ENCODE measurements at places on chromosomes 6 and 20. TPM values are rescaled to one million over a fixed set of nuclear protein-coding genes. Genes with fewer than 3 reads are reported as not detected.

GRCh38 chr6:167904791-167905190 is 78.1 kb downstream of the AFDN start:
- DNase-seq, result peak; percentile 8
- H3K27me3 ChIP-seq, result no peaks in the 10 kb centered on the region
- no peak overlapping the region for H3K27ac ChIP-seq
- H3K36me3 ChIP-seq, result peaks cover 25% of the 10 kb centered on the region
- no peaks in the 10 kb centered on the region for H3K4me1 ChIP-seq

The TMEM244 gene
- total RNA-seq, result not detected

DNA sequence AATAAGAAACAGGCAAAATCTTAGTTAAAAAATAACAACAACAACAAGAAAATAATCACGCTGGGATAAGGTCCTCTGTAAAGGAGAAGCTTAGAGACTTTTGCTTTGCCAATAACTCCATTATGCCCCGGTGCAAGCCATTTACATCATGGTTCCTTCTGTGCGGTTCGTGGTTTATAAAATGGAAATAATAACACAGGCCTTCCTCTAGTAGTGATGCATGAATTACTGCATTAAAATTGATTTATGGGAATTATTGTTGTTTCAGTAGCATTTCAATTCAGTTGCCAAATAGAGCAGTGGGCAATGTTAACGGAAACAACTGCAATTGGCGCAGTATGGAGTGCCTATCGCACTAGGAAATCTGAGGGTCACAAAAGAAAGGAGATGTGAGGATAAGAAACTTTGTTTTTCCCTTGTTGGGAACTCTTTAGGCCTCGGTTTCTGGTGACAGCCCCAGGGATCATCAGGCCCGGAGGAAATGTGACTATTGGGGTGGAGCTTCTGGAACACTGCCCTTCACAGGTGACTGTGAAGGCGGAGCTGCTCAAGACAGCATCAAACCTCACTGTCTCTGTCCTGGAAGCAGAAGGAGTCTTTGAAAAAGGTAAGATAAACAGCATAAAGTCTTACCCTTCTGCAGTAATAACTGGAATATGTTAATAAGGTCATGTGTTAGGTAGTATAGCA is 1.1 kb downstream of the CD109 start:
- no peak for DNase-seq
- H3K27me3 ChIP-seq, result peaks cover 29% of the 10 kb centered on the region
- no peak overlapping the region for H3K4me3 ChIP-seq
- no peaks in the 10 kb centered on the region for H3K36me3 ChIP-seq

GRCh38 chr6:110041830-110042229 is 63.7 kb downstream of the GPR6 start:
- H3K36me3 ChIP-seq, result no peaks in the 10 kb centered on the region
- H3K4me3 ChIP-seq, result no peak overlapping the region
- no peak for DNase-seq
- H3K4me1 ChIP-seq, result no peaks in the 10 kb centered on the region
- no peaks in the 10 kb centered on the region for H3K27me3 ChIP-seq

The HS3ST5 gene
- total RNA-seq, result 0.34 TPM

- no peak for DNase-seq
- no peak overlapping the region for H3K27ac ChIP-seq
- peaks cover 21% of the 10 kb centered on the region for H3K4me1 ChIP-seq
- H3K27me3 ChIP-seq, result no peaks in the 10 kb centered on the region
- H3K4me3 ChIP-seq, result no peak overlapping the region
Measured at GRCh38 chr6:111522393-111523020, 39.5 kb upstream of the REV3L start.

DNA sequence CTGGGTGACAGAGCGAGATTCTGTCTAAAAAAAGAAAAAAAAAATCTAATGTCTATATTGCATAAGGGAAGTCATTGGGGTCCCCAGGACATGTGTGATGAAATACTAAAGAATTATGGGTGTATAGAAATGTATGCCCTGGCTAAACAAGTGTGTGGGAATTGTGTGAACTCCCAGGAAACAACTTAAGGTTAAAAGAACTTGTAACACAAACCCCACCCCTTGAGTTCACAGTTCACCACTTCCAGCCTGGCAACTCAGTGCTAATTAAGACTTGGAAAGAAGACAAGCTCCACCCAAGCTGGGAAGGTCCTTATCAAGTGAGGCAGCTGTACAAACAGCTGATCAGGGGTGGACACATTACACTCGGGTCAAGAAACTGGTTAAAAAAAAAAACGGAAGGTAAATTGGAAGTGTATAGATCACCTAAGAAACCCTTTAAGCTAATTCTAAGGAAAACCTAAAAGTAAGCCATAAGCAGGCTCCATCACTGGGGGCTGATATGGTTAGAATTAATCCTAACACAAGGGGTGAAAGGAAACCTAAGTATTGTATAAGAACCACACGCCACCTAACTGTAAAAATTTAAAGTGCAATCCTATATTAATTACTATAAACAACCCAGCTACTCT is 25.2 kb downstream of the HLA-A start:
- DNase-seq, result peak; percentile 16
- peaks cover 8% of the 10 kb centered on the region for H3K27me3 ChIP-seq
- peaks cover 39% of the 10 kb centered on the region for H3K4me1 ChIP-seq
- H3K4me3 ChIP-seq, result no peak overlapping the region
- no peak overlapping the region for H3K27ac ChIP-seq
- H3K36me3 ChIP-seq, result no peaks in the 10 kb centered on the region

GRCh38 chr6:159931112-159931511 is 37.8 kb upstream of the IGF2R start:
- H3K36me3 ChIP-seq, result no peaks in the 10 kb centered on the region
- H3K27me3 ChIP-seq, result no peaks in the 10 kb centered on the region
- DNase-seq, result no peak
- no peak overlapping the region for H3K4me3 ChIP-seq
- no peaks in the 10 kb centered on the region for H3K4me1 ChIP-seq

GRCh38 chr6:45563844-45564243 is 186.1 kb upstream of the SUPT3H start:
- H3K27me3 ChIP-seq, result no peaks in the 10 kb centered on the region
- DNase-seq, result no peak
- no peak overlapping the region for H3K4me3 ChIP-seq
- no peaks in the 10 kb centered on the region for H3K36me3 ChIP-seq
- peaks cover 15% of the 10 kb centered on the region for H3K4me1 ChIP-seq

GRCh38 chr20:37303637-37304036 is 14.2 kb downstream of the MANBAL start:
- H3K4me1 ChIP-seq, result peaks cover 24% of the 10 kb centered on the region
- DNase-seq, result no peak
- H3K4me3 ChIP-seq, result no peak overlapping the region
- H3K27me3 ChIP-seq, result no peaks in the 10 kb centered on the region
- no peak overlapping the region for H3K27ac ChIP-seq
- peaks cover 8% of the 10 kb centered on the region for H3K36me3 ChIP-seq
